ENCODE measurements at places on chromosomes 7 and 10. TPM values are rescaled to one million over a fixed set of nuclear protein-coding genes. Genes with fewer than 3 reads are reported as not detected.

GRCh38 chr7:46452561-46453135 lies 531.6 kb upstream of the IGFBP3 start:
- DNase-seq = no peak

The CPVL gene
- total RNA-seq = not detected

DNA sequence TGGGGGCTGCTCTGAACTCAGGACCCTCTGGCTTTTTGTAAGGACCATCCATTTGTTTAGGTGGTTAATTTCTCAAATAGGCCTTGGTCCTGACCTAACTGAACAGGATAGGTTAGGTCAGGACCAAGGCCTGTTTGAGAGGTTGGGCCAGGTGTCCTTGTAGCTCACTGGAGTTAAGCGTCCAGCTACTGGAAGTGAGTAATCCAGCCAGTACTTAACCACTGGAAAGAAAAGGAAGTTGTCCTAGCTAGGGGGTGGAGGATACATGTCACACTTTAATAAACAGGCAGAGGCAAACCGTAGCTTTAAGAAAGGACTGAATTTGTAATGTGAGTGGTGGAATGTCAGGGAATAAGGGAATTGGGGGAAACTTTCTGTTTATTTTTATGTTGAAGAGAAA lies 96.0 kb downstream of the GPR85 start:
- DNase-seq = no peak

The CALML5 gene
- total RNA-seq = not detected

DNA sequence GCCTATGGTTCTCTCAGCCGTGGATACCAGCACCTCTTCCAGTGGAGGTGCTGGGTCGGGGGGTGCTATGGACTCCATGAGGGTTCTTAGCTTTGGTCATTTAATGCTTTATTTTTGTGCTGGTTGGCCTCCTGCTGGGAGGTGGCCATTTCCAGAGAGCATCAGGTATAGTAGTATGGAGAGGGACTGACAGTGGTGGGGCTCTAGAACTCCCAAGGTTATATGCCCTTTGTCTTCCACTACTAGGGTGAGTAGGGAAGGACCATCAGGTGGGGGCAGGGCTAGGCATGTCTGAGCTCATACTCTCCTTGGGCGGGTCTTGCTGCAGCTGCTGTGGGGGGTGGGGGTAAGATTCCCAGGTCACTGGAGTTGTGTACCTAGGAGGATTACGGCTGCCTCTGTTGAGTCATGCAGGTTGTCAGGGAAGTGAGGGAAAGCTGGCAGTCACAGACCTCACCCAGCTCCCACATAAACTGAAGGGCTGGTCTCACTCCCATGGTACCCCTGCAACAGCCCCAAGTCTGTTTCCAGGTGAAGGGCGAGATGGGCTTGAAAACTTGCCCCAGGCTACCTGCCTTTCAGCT lies 763.2 kb upstream of the LRRTM3 start:
- no peak for DNase-seq

GRCh38 chr10:128300290-128300824 lies 174.1 kb upstream of the MKI67 start:
- DNase-seq = no peak

GRCh38 chr10:133180965-133181639 lies 21.1 kb downstream of the KNDC1 start:
- no peak for DNase-seq

DNA sequence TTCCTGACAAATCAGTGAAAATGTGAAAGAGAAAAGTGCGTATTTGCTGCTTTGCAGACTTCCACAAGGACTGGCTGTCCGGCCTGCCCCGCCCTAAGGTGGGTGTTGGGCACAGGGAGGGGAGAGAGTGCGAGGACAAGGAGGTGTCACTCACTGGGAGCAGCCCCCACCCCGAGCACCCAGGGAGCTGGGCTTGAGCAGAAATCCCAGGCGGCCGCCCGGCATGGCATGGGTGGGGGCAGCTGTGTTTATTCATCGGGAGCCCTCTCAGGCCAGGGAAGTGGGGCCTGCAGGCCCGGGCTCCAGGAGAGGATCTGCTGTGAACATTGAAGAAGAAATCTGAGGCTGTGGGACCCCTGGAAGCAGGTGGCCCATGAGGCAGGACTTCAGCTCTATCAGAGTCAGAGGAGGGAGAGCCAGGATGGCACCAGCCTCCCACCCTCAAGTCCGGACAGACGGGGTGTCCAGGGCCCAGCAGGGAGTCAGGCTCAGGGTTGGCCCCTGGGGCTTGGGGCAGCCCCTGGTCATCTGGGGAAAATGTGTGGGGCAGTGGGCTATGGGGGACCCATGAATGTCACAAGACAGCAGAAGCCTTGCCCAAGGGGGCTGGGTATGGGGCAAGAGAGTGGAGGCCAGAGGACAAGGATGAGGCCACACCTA lies 164.4 kb upstream of the PPP2R2D start:
- DNase-seq = peak; percentile 24

The SLC18A3 gene
- not detected for total RNA-seq

DNA sequence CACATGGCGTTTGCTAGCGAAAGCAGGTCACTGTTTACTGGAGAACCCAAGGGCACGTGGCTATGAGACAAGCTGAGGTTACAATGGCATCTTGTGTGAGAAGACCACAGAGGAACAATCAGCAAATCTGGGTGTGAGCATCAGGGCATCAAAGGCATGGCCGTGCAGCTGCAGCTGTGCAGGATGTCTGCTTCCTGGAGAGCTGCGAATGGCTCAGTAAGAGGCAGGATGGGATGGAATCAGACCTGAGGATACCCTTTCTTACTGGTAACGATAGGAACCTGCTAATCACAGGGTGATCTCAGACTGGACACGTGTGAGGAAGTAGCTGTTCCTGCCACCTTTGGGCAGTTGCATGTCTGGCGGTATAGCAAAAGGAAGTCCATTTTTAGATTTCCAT lies 119.5 kb downstream of the RNF216 start:
- DNase-seq = no peak

The C10orf62 gene
- total RNA-seq = not detected

- DNase-seq = no peak
These were observed 116.3 kb downstream of the COL13A1 start for GRCh38 chr10:69918036-69918435.
